Activated gamma-delta T cell treated with Interleukin-2 at 50 U/mL for 16 hours (primary cell): ENCODE measurements at places on chromosomes 12 and 14.

- no peak for DNase-seq
Measured at GRCh38 chr14:57512220-57512619, 18.6 kb upstream of the CCDC198 start.

DNA sequence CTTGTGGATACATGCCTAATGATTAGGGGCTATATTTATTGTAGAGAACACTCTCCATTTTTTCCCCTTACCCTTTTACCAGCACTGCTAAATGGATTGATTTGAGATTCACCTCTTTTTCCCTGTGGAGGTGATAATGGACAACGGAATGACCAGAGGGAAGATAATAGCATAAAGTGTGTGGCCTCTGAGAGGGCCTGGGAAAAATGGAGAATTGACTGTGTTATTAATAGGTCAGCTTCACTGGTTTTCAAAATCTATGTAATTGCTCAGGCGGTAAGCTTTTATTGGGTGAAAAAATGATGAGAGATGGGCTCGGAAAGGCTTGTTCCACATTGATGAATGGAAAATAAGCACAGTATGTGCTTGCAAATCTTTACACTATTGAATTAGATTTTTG lies 15.8 kb downstream of the FLRT2 start:
- no peak for DNase-seq

GRCh38 chr14:104307627-104308401 lies 169.4 kb downstream of the KIF26A start:
- no peak for DNase-seq

DNA sequence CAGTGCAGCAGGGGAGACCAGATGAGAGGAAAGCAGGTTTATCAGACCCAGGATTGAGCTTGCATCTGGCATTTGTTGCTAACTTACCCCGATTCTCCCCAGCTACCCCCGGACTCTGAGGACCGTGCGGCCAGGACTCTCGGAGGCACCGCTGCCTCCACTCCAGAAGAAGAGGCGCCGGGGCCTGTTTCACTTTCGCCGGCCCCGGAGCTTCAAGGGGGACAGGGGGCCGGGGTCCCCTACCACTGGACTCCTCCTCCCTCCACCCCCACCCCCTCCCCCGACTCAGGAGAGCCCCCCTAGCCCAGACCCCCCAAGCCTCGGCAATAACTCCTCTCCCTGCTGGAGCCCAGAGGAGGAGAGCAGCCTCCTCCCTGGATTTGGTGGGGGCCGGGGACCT lies 6.5 kb upstream of the CPNE6 start:
- DNase-seq, result no peak

- DNase-seq, result no peak
Measured at GRCh38 chr14:59679872-59680271, 103.3 kb upstream of the CCDC175 start.

GRCh38 chr12:38983117-38983571 lies 77.8 kb upstream of the CPNE8 start:
- DNase-seq, result no peak

DNA sequence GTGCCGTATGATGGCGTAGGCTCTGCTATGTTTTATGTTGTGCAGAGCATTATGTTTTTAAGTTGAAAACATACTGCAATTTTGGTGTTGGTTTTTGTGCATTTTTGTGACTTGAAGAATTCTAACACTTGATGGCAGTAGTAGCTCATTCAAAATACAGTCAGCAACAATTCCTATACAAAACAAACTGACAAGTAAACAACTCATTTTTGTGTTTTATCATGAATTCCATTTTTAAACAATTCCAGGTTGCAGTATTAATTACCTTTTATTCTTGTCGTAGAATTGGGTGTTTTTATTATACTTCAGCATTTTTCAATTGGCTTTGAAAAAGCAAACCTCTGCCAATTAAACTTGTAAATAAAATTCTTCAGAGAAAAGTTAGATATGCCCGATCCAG lies 4.1 kb upstream of the CCER1 start:
- DNase-seq, result no peak

DNA sequence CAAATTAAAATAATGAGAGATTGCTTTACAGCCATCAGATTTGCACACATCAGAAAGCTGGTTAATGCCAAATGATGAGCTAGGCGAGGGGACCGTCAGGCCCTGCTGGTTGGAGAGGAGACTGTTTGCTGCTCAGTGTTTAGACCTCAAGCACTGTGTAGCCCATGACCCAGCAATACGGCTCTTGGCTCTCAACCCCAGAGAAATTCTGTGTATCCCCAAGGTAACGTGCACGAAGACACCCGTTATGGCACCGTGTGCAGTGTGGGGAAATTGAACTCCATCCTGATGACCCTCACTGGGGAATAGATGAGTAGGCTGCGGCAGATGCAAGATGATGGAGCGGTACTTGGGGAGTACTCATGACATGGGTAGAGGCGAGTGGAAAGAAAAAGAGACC lies 55.7 kb downstream of the EID3 start:
- no peak for DNase-seq

- DNase-seq, result no peak
Measured at GRCh38 chr12:124862768-124863415, 772 bp downstream of the SCARB1 start.

GRCh38 chr12:109894939-109895338 lies 5.1 kb upstream of the TCHP start:
- DNase-seq, result no peak

GRCh38 chr12:115400011-115400410 lies 716.0 kb upstream of the TBX3 start:
- DNase-seq, result no peak

- DNase-seq, result no peak
Measured at GRCh38 chr12:114408886-114409851, 3.2 kb upstream of the TBX5 start.

DNA sequence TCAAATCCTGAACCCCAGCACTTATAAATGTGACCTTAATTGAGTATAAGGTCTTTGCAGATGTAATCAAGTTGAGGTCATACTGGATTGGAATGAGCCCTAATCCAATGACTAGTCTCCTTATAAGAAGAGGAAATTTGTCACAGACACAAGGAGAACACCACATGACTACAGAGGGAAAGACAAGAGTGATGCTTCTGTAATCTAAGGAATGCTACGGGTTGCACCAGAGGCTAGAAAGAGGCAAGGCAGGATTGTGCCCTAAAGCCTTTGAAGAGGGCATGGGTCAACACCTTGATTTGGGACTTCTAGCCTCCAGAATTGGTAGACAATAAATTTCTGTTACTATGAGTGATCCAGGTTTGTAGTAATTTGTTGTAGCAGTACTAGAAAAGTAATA lies 135.0 kb downstream of the FOXG1 start:
- DNase-seq, result no peak
